ENCODE measurements at places on chromosomes 5 and 9.

DNA sequence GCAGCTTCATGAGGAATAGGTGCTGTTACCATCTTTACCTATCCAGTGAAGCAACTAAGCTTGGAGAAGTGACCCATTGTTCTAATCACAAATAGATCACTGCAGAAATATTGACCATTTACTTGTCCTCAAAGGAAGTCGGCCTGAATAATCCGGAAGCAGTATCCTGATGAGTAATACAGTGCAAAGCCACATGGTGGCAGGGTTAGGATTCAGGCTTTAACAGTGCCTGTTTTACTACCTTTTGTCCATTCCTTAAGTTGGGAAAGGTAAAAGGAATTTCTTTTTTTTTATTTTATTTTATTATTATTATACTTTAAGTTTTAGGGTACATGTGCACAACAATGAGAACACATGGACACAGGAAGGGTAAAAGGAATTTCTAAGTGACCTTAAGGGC is 336.3 kb downstream of the KDM4C start:
- DNase-seq, result no peak

DNA sequence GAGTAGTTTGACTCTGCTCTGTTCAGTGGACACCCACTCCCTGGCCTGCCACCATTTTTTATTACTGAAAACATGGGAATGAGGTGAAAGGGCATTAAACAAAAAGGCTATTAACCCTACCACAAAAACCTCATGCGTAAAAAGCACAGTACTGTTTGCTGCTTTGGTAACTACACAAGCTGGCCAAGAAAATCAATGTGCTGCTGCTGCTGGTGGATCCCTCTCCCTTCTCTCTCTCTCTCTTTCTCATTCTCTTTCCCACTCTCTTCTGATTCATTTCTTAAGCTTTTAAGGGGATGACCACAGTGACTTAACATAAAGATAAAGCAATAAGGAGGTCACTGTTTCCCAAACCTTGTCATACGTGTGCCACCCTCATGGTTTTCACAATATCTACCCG is 183.2 kb upstream of the TBC1D2 start:
- DNase-seq, result no peak

DNA sequence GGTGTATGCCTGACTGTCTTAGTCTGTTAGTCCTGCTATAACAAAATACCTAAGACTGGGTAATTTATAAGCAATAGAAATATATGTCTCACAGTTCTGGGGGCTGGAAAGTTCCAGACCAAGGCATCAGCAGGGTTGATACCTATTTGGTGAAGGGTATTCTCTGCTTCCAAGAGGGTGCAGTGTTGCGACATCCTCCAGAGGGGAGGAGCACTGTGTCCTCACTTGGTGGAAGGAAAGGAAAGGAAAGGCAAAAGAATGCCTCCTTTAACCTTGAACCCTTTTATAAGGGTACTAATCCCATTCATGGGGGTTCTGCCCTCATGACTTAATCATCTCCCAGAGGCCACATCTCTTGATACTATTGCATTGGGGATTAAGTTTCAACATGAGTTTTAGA is 42.0 kb upstream of the SLC24A2 start:
- DNase-seq, result no peak

GRCh38 chr5:88842784-88843183 is 40.2 kb downstream of the MEF2C start:
- DNase-seq, result no peak

GRCh38 chr9:105972466-105973204 is 278.3 kb downstream of the TMEM38B start:
- DNase-seq, result no peak

DNA sequence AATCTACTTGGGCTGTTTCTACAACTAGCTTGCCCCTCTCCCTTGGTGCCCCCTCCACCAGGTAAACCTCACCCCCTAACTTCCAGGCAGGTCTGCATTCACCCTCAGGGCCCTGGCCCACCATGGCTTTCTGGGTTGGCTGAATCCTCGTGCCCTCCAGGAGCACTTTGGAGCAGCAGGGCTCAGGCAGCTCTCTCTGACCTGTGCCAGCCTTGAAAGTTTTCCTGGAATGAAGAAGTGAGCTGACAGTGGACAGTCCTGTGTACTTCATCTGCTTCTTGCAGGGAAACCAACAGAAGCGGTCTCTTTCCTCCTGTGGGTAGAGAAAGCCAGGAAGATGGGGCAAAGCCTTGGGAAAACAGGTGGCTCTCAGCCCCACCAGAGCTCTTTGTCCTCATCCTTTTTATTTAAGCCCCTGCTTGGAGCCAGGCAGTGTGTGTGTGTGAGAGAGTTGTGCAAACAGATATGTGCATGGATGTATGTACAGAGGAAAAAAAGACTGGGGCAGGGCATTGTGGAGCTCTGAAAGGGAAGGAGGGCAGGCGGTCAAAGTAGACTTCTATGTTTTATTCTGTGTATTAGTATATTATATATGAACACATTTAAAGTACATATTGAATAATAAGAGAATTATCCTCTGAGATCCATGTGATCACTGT is 62.3 kb upstream of the SPRY4 start:
- DNase-seq, result no peak

GRCh38 chr5:61625681-61626621 is 293.9 kb downstream of the ZSWIM6 start:
- DNase-seq, result no peak

- no peak for DNase-seq
Observed at GRCh38 chr5:143435210-143435657, 31.7 kb upstream of the NR3C1 start.

- DNase-seq, result no peak
Observed at GRCh38 chr5:74653991-74654390, 13.5 kb upstream of the ENC1 start.

GRCh38 chr5:463301-463700 is 20.3 kb downstream of the EXOC3 start:
- DNase-seq, result no peak

DNA sequence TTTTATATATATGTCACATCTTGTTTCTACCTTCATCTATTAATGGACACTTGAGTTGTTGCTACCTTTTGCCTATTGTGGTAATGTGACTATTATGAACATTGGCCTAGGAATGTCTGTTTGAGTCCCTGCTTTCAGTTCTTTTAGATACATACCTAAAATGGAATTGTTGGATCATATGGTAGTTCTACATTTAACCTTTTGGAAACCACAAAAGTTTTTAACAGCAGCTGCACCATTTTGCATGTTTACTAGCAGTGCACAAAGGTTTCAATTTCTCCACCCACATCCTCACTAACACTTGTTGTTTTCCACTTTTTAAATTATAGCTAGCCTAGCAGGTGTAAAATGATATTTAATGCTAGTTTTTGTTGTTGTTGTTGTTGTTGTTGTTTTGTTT is 88.4 kb downstream of the GALNT10 start:
- DNase-seq, result no peak

DNA sequence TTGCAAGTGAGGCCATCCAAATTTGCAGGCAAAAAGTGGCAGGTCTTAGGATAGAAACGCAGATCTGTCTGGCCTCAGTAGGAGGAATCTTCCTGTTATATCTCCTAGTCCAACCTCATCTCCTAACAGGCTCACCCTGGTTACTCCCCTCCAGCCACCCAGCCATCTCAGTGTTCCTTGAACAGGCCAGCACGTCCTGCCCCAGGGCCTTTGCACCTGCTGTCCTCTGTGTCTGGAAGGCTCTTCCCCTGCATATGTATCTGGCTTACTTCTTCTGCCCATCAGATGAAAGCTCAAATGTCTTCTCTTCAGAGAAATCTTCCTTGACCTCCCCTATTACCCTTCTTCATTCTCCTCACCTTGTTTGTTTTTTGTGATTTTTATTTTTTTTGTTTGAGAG is 107.3 kb upstream of the ALDH1B1 start:
- DNase-seq, result no peak

GRCh38 chr5:131595088-131596033 is 39.7 kb downstream of the RAPGEF6 start:
- DNase-seq, result no peak

- DNase-seq, result no peak
Observed at GRCh38 chr9:113179839-113180238, 29.0 kb downstream of the SLC31A2 start.

- no peak for DNase-seq
Observed at GRCh38 chr5:168404365-168404764, 81.9 kb upstream of the RARS1 start.

- DNase-seq, result no peak
Observed at GRCh38 chr5:173451031-173451430, 122.8 kb upstream of the STC2 start.

DNA sequence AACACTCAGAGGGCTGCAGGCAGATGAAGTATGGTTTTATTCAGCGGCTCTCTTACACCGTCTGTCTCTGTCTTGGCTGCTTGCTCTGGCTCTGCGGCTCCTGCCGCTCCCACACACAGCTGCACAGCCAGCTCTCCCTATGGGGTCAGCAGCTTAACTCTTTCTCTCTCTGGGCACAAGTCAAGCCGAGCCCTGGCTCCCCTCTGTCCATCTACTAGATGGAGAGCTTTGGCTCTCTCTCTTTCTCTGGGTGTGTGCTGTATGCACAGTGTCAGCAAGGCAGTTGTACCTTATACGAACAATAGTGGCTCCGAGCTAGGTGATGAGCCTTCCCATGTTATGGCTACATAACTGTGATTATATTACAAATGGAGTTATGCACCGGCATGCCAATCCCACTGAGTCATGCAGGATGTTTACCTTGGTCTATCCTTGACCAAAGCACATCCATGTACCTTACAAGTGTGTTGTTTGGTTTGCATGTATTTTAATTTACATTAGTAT is 19.3 kb upstream of the PPP2CA start:
- DNase-seq, result no peak

DNA sequence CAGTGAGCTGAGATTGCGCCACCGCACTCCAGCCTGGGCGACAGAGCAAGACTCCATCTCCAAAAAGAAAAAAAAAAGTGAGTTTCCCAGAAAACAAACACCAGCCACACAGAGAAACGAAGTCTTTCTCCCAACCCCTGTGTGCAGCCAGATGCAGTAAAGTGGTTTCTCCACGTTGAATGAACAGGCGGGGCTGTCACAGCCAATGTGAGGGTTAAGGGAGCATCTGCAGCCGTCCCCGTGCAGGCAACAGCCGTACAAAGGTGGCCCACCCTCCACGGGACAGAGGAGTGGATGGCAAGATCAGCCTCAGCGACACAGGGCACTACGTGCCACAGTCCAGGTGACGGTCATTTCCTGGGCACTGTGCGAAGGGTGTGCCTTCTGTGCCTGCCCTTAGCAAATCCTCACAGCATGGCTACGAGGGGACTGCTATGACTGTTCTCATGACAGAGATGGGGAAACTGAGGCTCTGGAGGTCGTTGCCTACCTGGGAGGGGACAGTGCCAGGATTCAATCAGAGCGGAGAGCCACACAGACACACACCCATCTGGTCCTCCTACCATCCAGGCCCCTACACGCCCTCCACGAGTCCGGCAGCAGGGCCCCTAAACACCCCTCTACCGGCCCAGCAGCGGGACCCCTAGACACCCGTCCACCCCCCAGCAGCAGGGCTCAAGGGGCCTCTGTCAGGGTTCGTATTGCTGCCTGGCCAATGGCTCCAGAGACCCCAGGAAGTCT is 2.3 kb downstream of the VAV2 start:
- DNase-seq, result no peak

GRCh38 chr5:39121922-39122321 is 47.7 kb upstream of the RICTOR start:
- DNase-seq, result no peak

DNA sequence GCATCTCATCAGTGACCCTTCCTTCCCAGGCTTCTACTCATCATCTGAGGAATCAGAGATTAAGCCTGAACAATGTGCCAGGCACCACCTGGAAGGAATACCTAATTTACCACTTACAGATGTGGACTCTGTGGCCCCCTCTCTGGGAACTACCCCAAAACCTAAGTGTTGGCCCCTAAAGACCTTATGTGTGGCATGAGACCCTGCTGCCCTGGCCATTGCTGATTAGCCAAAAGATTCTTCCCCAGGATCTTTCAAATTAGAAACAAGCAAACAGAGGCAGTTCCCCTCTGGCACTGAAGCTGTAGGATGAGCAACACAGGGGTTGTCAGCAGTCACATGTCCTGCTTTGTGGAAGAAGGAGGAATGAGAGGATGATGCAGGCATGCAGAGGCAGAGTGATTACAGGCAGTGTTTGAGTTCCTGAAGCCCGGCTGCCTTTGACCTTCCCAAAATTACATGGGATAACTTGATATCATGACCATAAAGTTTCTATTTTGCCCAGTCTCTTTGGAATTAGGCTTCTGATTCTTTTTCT is 10.6 kb downstream of the SPINK4 start:
- no peak for DNase-seq

DNA sequence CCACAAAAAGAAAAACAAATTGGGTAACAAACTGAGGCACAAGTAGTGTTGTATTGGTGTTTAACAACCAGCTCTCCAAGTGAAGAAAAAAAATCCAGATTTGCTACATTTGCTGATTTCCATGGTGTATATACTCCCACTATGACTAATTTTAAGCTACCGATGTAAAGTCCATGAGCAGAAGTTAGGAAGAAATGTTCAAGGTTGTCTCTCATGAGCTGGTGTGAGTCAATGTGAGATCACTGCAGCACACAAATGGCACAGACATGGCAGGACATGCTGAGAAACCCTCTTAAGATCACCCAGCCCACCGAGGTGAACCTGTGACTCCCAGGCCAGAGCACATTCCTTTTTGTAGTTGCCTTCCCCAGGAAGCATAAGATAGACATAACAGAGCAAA is 36.2 kb downstream of the SLC44A1 start:
- DNase-seq, result no peak

GRCh38 chr9:89493671-89494070 is 4.2 kb downstream of the SEMA4D start:
- DNase-seq, result no peak

GRCh38 chr5:172407241-172407691 is 47.1 kb downstream of the SH3PXD2B start:
- DNase-seq, result no peak

GRCh38 chr5:43302481-43302880 is 10.7 kb downstream of the HMGCS1 start:
- DNase-seq, result no peak

GRCh38 chr9:37917313-37917731 is 13.4 kb upstream of the SLC25A51 start:
- DNase-seq, result no peak

DNA sequence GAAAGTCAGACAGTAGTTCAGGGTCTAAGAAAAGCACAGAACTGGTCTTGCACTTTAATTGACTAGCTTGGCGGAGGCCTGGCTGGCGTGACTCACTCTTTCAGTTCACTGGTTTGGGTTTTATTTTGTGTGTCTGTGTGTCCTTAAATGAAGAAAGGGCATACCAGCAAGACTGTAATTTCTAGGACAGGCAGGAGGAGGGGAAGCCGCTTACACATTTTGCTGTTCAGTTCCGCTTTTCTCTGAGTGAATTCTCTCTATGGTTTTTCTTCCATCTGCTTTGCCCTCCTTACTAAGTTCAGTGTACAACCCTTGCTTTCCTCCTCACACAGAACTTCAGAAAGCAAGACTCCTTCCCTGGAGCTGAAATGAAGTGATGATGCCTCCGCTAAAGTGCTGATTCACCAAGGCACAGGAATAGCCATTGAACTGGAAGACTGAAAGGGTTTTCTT is 150.8 kb downstream of the MEF2C start:
- DNase-seq, result no peak

GRCh38 chr9:18896531-18897179 is 136.4 kb downstream of the SAXO1 start:
- DNase-seq, result no peak

Measured in activated CD4-positive, CD25-positive, alpha-beta regulatory T cell (primary cell).